Liver (tissue), 10 donors: ENCODE measurements at places on chromosomes 11 and 22. TPM values are rescaled to one million over a fixed set of nuclear protein-coding genes. Genes with fewer than 3 reads are reported as not detected.

The PKNOX2 gene
- total RNA-seq, result 0.25 TPM

The NRXN2 gene
- 0.79 TPM for total RNA-seq

The TEX12 gene
- not detected for total RNA-seq

The FAM180B gene
- not detected for total RNA-seq

The CHST1 gene
- 0.23 TPM for total RNA-seq

The PIK3IP1 gene
- total RNA-seq, result 7.8 TPM

The TYMP gene
- 41.2 TPM for total RNA-seq
